ENCODE measurements at places on chromosomes 1 and 21. TPM values are rescaled to one million over a fixed set of nuclear protein-coding genes. Genes with fewer than 3 reads are reported as not detected.

The FAM76A gene
- total RNA-seq, result 19.3 TPM

DNA sequence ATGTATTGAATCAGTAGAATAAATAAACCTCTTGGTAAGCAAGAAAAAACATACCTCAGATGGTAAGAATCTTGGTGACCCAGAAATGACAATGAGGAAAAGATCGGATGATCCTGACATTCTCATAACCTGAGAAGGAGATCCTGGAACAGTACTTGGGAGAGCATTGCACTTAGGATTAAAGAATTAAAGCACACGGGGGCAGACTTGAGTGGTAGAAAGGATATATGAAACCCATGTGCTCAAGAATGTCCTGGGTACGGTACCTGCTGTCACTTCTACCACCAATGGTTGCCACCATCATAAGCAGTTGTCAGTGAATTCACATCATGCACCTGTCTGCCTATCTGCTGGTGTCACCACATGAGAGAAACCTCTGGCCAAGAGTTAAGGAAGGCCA, 108.9 kb upstream of the GJB5 start:
- H3K36me3 ChIP-seq, result no peaks in the 10 kb centered on the region
- no peak overlapping the region for H3K4me3 ChIP-seq
- no peaks in the 10 kb centered on the region for H3K4me1 ChIP-seq
- no peak for DNase-seq
- H3K27ac ChIP-seq, result no peak overlapping the region
- H3K27me3 ChIP-seq, result peaks cover 31% of the 10 kb centered on the region

- no peak overlapping the region for H3K4me3 ChIP-seq
- no peak overlapping the region for H3K27ac ChIP-seq
- DNase-seq, result no peak
- H3K4me1 ChIP-seq, result no peaks in the 10 kb centered on the region
- H3K27me3 ChIP-seq, result no peaks in the 10 kb centered on the region
- no peaks in the 10 kb centered on the region for H3K36me3 ChIP-seq
These were observed 143.0 kb downstream of the MRPL39 start for GRCh38 chr21:25464275-25464674.

The APOBEC4 gene
- total RNA-seq, result 0.89 TPM

DNA sequence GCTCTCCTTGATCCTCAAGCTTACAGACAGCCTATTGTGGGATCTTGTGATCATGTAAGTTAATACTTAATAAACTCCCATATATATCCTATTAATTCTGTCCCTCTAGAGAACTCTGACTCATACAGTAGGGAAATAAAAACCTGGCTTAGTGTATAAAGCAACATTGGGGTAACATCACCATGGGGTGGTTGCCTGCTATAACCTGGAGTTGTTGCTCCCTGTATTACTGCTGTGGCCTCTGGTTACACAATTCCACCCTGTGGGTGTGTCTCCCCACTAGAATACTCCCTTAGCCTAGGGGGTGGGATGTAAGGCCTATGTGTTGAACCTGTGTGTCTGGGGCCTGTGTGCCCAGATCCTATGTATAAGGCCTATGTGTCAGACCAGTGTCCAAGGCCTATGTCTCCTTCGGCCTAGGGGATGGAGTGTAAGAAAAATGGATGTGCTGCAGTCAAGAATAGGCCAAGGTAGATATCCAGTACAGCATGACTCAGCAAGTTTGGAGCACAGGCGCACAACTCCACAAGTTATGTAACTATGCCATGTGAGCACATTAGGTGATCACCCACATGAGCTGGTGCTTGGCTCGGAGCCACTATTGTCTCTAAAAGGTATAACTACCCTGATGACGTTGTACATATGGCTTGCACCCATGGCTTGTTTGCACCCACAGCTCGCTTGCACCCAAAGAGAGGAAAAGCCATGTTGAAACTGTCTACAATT, 96.8 kb upstream of the C1orf21 start:
- no peak for DNase-seq
- no peaks in the 10 kb centered on the region for H3K36me3 ChIP-seq
- no peaks in the 10 kb centered on the region for H3K27me3 ChIP-seq
- H3K4me1 ChIP-seq, result no peaks in the 10 kb centered on the region

The GIPC2 gene
- 1.2 TPM for total RNA-seq

GRCh38 chr1:76876655-76877395, 9.5 kb downstream of the ST6GALNAC5 start:
- H3K4me3 ChIP-seq, result no peak overlapping the region
- DNase-seq, result no peak
- H3K27ac ChIP-seq, result no peak overlapping the region
- no peaks in the 10 kb centered on the region for H3K36me3 ChIP-seq
- no peaks in the 10 kb centered on the region for H3K27me3 ChIP-seq

DNA sequence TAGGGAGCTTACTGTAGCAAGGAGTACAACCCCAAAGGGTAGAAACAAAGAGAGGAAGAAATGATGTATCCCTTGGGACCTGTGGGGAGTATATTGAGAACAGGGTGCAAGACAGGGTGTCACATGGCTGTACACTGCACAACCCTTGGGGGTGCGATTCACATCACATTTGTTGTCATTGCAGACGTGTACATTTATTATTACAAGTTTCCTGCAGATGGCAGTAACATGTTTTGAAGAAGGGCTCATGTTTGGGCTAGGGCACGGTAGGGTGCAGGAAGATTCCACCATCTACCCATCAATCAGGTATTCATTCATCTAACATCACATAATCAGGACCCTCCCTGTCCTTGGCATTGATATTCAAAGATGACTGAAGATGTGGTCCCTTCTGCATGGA, 62.5 kb downstream of the NDUFS5 start:
- peaks cover 7% of the 10 kb centered on the region for H3K27me3 ChIP-seq
- H3K36me3 ChIP-seq, result no peaks in the 10 kb centered on the region
- H3K27ac ChIP-seq, result no peak overlapping the region
- DNase-seq, result no peak
- H3K4me3 ChIP-seq, result no peak overlapping the region

- peak overlapping the region; percentile 73 for H3K4me3 ChIP-seq
- peaks cover 22% of the 10 kb centered on the region for H3K4me1 ChIP-seq
- H3K27me3 ChIP-seq, result no peaks in the 10 kb centered on the region
- no peaks in the 10 kb centered on the region for H3K36me3 ChIP-seq
- peak; percentile 21 for DNase-seq
- H3K27ac ChIP-seq, result peak overlapping the region; percentile 89
These were observed 844 bp downstream of the ZMYM6 start for GRCh38 chr1:35030756-35031446.

DNA sequence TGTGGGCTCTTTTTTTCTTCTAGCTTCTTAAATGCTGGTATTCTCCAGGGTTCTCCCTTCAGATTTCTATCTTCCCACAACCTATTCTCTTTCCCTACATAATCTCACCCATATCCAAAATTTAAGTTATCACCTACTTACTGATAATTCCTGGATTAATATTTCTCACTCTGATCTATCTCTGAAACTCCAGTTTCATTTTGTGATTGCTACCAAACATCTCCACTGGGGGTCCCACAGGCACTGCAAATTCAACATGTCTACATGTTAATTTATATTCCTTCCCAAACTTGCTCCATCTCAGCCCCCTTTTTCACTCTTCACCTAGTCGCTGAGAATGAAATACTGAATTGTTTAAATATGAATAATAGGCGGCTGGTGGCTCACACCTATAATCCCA, 9.9 kb upstream of the C1orf141 start:
- no peaks in the 10 kb centered on the region for H3K36me3 ChIP-seq
- no peak overlapping the region for H3K4me3 ChIP-seq
- H3K27me3 ChIP-seq, result no peaks in the 10 kb centered on the region
- DNase-seq, result no peak
- no peaks in the 10 kb centered on the region for H3K4me1 ChIP-seq

- no peaks in the 10 kb centered on the region for H3K36me3 ChIP-seq
- no peak overlapping the region for H3K27ac ChIP-seq
- no peak overlapping the region for H3K4me3 ChIP-seq
- H3K4me1 ChIP-seq, result no peaks in the 10 kb centered on the region
These were observed 112.9 kb downstream of the GREM2 start for GRCh38 chr1:240499012-240499411.

DNA sequence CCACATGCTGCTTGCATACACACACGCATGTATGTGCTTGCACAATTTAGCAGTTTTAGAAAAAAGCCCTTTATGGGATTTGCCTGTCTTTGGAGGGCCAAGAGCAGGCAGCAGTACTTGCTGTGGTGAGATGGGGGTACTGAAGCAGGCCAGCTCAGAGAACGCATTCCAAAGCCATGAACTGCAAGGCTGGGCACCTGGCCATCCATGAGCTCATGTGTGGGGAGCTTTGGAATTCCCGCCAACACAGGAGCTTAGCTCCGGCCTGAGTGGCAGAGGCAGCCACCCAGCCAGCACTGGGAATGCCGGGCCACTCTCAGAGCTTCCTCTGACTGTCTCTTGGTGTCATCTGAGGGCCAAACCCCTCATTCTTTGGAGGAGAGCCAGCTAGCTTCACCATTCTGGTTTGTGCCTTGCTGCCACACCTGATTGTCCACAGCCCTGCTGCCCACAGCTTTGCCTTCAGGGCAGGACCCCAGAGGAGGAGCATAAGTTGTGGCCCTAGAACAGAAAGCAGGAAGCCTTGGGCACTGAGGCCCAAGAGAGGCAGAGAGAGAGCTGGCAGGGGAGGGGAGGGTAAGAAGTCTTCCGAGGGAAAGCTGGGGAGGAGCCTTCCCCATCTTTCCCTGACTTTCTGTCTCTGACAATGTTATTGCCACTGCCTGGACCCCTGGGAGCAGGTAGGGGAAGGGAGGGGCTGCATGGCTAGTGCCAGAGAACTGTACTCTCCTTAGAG, 92.1 kb upstream of the POU3F1 start:
- peak; percentile 58 for DNase-seq
- no peaks in the 10 kb centered on the region for H3K36me3 ChIP-seq
- H3K27ac ChIP-seq, result no peak overlapping the region
- no peak overlapping the region for H3K4me3 ChIP-seq

The GBP2 gene
- total RNA-seq, result 67.2 TPM

- no peak overlapping the region for H3K4me3 ChIP-seq
- no peak overlapping the region for H3K27ac ChIP-seq
- no peaks in the 10 kb centered on the region for H3K36me3 ChIP-seq
These were observed 40.3 kb upstream of the DIP2A start for GRCh38 chr21:46418265-46418946.

- H3K27me3 ChIP-seq, result no peaks in the 10 kb centered on the region
- H3K4me3 ChIP-seq, result no peak overlapping the region
- H3K4me1 ChIP-seq, result no peaks in the 10 kb centered on the region
These were observed 12.7 kb upstream of the SDHB start for GRCh38 chr1:17066361-17067068.

- H3K27ac ChIP-seq, result no peak overlapping the region
- no peaks in the 10 kb centered on the region for H3K27me3 ChIP-seq
- H3K4me1 ChIP-seq, result peaks cover 9% of the 10 kb centered on the region
- H3K36me3 ChIP-seq, result no peaks in the 10 kb centered on the region
These were observed 37.3 kb downstream of the MAST2 start for GRCh38 chr1:45840704-45841103.

DNA sequence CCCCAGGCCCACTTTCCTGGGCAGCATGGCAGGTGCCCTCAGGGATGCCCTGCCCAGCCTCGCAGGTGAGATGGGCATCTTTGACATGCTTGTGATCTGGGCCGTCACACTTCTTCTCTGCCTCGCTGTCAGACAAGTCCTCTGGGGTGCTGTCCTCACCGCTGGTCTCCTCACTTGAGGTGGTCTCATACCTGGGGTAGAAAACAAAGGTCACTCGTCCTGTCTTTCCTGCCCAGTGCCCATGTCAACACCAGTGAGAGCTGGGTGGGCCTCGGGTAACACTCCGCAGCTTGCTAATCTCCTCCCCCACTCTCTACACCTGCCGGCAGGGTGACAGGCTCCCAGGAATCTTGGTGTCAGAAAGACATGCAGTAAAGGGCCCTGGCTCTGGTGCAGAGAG, 50.9 kb downstream of the KANK4 start:
- H3K27me3 ChIP-seq, result no peaks in the 10 kb centered on the region
- H3K27ac ChIP-seq, result no peak overlapping the region
- peaks cover 10% of the 10 kb centered on the region for H3K4me1 ChIP-seq
- no peak for DNase-seq

GRCh38 chr1:115182012-115182715, 92.9 kb upstream of the TSPAN2 start:
- no peaks in the 10 kb centered on the region for H3K36me3 ChIP-seq
- no peak overlapping the region for H3K27ac ChIP-seq
- H3K4me1 ChIP-seq, result no peaks in the 10 kb centered on the region
- DNase-seq, result no peak

The FCRL2 gene
- 0.99 TPM for total RNA-seq

DNA sequence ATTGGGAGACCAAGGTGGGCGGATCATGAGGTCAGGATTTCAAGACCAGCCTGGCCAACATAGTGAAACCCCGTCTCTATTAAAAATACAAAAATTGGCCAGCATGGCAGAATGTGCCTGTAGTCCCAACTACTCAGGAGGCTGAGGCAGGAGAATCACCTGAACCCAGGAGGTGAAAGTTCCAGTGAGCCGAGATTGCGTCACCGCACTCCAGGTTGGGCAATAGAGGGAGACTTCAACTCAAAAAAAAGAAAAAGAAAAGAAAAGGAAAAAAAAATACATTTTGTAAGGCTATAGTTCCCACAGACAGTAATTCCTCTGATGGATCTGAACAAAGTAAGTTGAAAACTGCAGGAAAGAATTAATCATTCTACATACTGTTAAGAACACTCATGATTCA, 48.1 kb upstream of the CD46 start:
- no peaks in the 10 kb centered on the region for H3K4me1 ChIP-seq
- no peak overlapping the region for H3K4me3 ChIP-seq
- H3K27me3 ChIP-seq, result no peaks in the 10 kb centered on the region
- no peak overlapping the region for H3K27ac ChIP-seq
- no peak for DNase-seq

GRCh38 chr1:15524283-15525049, 451 bp upstream of the CASP9 start:
- H3K27me3 ChIP-seq, result no peaks in the 10 kb centered on the region
- H3K27ac ChIP-seq, result peak overlapping the region; percentile 93
- peak; percentile 100 for DNase-seq
- H3K36me3 ChIP-seq, result no peaks in the 10 kb centered on the region
- H3K4me1 ChIP-seq, result peaks cover 40% of the 10 kb centered on the region

DNA sequence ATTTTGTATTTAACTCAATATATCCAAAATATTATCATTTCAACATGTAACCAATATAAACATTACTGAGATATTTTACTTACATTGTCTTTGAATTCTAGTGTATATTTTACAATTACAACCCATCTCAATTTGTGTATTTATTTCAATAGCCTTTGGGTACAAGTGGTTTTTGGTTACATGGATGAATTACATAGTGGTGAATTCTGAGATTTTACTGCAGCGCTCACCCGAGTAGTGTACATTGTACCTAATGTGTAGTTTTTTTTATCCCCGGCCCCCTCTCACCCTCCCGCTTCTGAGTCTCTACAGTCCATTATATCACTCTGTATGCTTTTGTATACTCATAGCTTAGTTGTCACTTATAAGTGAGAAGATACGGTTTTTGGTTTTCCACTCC, 117.0 kb upstream of the GALNT2 start:
- no peak overlapping the region for H3K4me3 ChIP-seq
- no peaks in the 10 kb centered on the region for H3K4me1 ChIP-seq
- no peaks in the 10 kb centered on the region for H3K36me3 ChIP-seq
- no peak for DNase-seq

- peak overlapping the region; percentile 95 for H3K27ac ChIP-seq
- no peaks in the 10 kb centered on the region for H3K27me3 ChIP-seq
- peak overlapping the region; percentile 22 for H3K4me3 ChIP-seq
- H3K4me1 ChIP-seq, result peaks cover 91% of the 10 kb centered on the region
- no peak for DNase-seq
These were observed 74.1 kb downstream of the CD46 start for GRCh38 chr1:207825719-207826556.
